ENCODE measurements at places on chromosomes 5 and 9.
A peak's percentile ranks its signal among the peaks of the same experiment; 100 is the strongest.

- DNase-seq = no peak
Measured at GRCh38 chr5:139677736-139678613, 29.8 kb downstream of the CXXC5 start.

- DNase-seq = peak; percentile 73
Measured at GRCh38 chr5:179852993-179853547, 5.5 kb downstream of the MRNIP start.

GRCh38 chr5:136703706-136704105, 338.4 kb upstream of the TRPC7 start:
- no peak for DNase-seq

- no peak for DNase-seq
Measured at GRCh38 chr5:59722874-59723273, 170.7 kb downstream of the PDE4D start.

DNA sequence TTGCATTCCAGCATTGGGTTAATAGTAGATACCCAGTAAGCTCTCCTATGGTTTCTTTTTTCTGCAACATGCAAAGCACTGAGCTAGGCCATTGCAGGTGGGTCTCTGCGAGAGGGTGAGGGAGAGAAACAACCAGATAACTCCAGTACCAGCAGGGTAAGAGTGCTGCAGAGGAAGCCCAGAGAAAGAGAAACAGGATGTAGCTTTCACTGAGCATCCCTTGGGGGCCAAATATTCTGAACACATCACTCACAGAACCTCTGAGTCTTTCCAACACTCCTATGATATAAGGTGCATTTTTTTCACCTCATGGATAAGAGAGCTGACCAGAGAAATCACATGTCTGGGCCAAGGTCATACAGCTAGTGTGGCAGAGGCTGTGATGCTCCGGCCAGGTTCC, 76.7 kb downstream of the TRIM32 start:
- DNase-seq = no peak

GRCh38 chr9:78678877-78679276, 382.0 kb downstream of the PSAT1 start:
- no peak for DNase-seq

DNA sequence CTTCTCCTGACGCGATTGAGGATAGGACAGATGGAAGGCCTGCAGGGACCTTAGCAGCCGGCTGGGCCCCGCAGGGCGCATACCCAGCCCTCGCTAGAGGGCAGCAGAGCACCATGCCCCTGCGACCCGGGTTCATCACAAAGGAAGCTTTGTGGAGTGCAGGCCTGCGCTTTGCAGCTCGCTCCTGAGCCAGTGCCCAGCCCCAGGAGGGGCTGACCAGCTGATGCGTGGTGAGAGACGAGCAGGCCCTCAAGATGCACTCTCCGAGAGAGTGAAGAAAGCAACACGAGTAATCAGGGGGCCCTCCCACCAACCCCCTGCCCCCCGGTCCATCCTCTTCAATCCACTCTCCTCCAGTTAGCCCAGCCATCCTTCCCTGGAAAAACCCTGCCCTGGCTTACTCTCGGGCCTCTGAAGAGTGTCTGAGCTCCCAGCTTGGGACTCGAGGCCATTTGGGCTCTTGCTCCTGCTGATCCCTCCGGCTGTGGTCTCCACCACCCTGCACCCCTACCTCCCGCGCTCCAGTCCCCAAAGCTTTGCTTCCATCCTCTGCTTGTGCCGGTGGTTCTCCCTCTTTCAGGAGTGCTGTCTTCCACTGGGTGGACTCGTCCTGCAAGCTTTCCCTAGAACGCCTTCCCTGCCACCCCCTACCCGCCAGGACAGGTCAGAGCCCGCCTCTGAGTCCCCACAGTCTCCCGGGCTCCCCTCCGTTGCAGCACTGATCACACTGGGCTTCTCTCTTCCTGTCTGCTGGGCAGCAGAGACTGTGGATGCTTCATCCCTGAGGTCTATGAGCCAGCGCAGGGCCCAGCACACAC, 9.1 kb upstream of the KIF12 start:
- DNase-seq = no peak

DNA sequence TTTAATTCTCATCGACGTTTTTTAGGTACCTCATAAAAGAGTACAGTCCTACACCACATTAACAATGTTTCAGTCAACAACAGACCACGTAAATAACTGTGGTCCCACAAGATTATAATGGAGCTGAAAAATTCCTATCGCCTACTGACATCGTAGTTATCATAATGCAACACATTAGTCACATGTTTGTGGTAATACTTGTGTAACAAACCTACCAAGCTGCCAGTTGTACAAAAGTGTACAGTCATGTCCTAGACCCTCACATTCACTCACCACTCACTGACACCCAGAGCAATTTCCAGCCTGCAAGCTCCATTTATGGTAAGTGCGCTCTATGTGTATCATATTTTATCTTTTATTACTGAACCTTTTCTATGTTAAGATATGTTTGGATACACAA, 16.8 kb downstream of the GNAQ start:
- DNase-seq = no peak

GRCh38 chr9:79575547-79575946, 3.8 kb downstream of the TLE4 start:
- DNase-seq = no peak

All from GM12878 (cell line).